Activated CD4-positive, alpha-beta T cell treated with anti-CD3 and anti-CD28 coated beads, Interleukin-2, amount 50 U/mL, for 48 hours (primary cell): ENCODE measurements at places on chromosomes 2 and 18.

GRCh38 chr2:68769586-68770270, 35.1 kb downstream of the ARHGAP25 start:
- no peak for DNase-seq

GRCh38 chr2:86492048-86492453, 50.9 kb downstream of the KDM3A start:
- no peak for DNase-seq

- no peak for DNase-seq
Observed at GRCh38 chr18:25176518-25177042, 175.4 kb downstream of the ZNF521 start.

DNA sequence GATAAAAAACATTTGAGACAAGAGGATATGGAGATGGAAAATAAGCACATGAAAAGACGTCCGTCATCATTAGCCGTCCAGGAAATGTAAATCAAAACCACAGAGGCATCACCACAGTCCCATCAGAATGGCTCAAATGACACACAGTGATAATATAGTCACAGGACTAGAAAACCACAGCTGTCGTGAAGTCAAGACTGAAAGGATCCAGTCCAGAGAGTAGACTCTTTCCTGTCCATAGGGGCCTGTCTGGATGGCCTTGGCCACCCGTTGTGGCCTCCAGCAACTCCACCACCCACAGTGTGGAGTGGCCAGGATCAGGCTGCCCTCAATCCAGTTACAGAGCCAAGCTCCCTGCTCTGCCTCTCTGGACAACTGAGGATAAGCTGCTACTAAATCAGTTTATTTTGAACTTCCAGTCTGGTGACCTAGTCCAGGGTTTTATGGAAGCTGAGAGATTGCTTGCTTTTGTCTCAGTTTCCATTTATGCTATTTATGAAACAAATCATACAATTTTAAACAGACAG, 60.4 kb downstream of the RHOB start:
- DNase-seq = peak; percentile 8

GRCh38 chr18:58862851-58863538, 1.7 kb upstream of the ZNF532 start:
- peak; percentile 15 for DNase-seq

- no peak for DNase-seq
Observed at GRCh38 chr2:96747061-96747617, 7.3 kb upstream of the LMAN2L start.

DNA sequence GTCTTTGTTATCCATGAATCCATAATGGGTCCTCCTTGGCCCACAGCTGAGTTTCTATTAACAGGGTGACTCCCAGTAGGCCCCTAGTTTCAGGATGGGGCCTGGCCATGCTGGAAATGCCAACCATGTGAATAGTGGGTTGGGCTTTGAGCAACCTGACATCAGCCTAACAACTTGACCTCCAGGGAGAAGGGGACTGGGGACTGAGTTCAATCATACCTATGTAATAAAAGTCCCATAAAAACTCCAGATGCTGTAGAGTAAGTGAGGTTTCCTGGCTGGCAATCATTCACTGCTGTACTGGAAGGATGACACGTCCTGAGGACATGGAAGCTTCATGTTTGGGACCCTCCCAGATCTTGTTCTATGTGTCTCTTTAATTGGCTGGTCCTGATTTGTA, 7.9 kb downstream of the REV1 start:
- no peak for DNase-seq

- no peak for DNase-seq
Observed at GRCh38 chr2:68414452-68414851, 49.4 kb downstream of the PLEK start.

GRCh38 chr2:100145893-100146656, 3.7 kb upstream of the AFF3 start:
- DNase-seq = no peak

DNA sequence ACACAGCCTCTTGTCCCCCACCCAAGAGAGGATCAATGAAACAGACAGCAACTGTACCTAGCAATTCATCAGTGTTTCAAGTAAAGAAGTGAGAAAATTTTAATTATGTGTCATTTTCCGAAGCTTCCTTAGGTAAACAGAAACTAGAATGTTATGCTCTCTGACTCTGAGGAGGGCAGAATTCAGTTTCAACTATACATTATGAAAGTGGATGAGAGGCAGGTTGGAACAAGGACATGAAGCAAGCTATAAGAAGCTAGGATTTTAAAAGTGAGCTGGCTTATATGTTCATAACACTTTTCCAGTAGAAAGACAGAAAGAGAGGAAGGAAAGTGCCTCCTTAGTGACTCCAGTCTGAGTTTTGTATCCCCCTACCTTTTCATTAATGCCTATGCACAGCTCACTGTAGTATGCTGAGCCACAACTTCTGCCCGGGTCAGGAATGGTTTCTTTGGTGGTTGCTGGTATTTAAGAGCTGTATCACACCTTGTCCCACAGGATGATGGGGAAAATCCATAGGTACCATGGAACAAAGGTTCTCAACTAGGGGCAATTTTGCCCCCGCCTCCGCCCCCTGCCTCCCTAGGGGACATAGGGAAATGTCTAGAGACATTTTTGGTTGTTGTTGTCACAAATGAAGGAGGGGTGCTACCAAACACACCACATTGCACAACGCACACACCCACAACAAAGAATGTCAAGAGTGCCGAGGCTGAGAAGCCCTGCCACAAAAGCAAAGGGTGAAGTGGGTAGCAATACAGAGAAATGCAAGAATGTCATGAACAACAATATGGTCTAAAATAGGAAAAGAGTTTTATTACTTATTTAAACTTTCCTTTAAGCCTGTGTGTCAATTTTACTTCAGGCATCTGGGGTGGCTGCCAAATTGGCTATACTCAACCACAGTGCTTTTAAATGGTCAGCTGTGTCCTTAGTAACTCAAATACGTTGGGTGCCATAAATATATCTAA, 161.0 kb upstream of the ZFP36L2 start:
- DNase-seq = no peak

GRCh38 chr2:62687636-62688035, 17.9 kb upstream of the EHBP1 start:
- DNase-seq = no peak

DNA sequence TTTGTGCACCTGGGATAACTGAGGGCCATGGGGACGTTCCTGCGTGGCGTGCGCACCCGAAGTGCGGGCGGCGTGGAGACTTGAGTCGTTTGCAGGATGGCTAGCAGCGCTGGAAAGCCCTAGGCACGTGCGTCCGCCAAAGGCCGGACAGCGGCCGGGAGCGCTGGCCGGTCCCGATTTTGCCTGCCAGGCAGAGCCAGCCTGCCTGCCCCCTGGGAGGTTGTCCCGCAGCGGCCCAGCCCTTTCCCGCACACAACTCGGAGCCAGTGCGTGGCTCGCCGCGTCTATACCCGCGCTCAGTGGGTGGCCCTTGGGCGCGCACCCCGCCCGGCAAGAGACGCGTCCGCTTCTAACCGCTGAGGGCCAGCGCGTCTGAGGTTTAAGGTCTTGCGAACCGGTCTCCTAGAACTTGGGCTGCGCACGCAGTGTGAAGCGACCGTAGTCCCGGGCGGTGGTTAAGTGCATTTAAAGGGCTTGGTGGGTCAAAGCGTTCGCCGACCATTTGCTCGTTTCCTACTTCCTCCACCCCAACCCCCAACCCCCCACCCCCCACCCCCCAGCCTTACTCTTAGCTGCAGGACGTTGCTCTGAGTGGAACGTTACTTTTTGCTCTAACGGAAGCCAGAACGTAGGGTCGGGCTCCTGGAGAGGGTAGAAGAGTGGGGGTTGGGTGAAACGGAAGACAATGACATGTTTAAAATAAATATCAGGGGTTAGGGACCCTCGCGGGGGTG, 627 bp downstream of the CDCA7 start:
- peak; percentile 41 for DNase-seq

GRCh38 chr18:48122376-48122775, 191.9 kb upstream of the SMAD2 start:
- DNase-seq = no peak

- DNase-seq = no peak
Observed at GRCh38 chr2:120745420-120746111, 9.9 kb downstream of the GLI2 start.

DNA sequence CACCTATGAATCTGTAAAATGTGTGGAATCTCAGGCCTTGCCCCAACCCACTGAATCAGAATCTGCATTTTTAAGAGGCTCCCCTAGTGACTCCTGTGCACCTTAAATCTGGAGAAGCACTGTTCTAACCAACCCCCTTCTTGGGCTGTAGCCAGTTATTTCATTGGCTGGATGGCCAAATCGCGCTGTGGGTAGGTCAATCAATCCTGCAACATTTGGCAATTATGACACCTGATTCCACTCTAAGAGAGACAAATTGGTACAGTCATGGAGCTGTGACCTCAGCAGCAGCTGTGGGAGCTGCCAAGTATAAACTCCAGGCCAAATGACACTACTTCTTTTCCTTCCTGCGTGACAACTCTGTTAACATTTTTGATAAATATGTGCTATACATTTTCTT, 208.7 kb downstream of the CLIP4 start:
- DNase-seq = no peak

- no peak for DNase-seq
Observed at GRCh38 chr2:71716697-71717624, 263.6 kb downstream of the DYSF start.
